ENCODE measurements at places on chromosomes 11 and 22.

GRCh38 chr22:50306753-50307749 lies at the start of gene PLXNB2:
TSS of gene PLXNB2 (minus strand) at chr22:50307646. CDS start at chr22:50290584, 17,062 bp downstream.
- DNase-seq: no peak

DNA sequence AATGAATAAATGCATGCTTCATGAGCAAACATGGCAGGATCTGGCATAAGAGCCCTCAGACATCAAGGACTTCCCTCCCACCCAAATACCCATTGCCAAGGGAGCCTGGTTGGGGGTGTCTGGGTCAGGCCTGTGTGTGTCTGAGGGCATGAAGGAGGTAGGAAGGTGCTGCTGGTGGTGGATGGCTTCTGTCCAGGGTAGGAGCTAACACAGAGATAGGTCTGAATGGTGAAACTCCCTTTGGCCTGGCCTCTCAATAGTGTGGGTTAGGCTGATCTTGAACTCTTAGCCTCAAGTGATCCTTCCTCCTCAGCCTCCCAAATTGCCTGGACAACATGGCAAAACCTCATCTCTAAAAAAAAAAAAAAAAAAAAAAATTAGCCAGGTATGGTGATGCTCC lies 2.8 kb downstream of the AMPD3 start:
- DNase-seq: no peak

GRCh38 chr11:41461057-41461681 lies 1.7 kb upstream of the LRRC4C start:
- no peak for DNase-seq

DNA sequence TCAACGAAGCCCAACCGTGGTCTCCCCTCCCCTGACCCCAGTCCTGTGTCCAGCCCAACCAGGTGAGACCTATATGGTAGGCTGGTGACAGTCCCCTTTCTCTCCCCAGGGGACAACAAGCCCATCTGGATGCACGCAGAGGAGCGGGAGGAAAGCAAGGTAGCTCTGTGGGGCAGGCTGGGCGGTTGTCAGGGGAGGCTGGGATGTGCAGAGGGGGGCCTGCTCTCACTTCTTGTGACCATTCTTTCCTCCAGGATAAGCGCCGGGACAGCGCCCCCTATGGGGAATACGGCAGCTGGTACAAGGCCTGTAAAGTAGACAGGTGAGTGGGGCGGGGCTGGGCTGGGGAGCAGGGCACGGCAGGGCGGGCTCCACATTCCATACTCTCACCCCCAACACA lies 3.5 kb upstream of the RAB1B start:
- DNase-seq: no peak

- DNase-seq: no peak
Measured at GRCh38 chr22:27223317-27224177, 566.2 kb downstream of the MIAT start.

- no peak for DNase-seq
Measured at GRCh38 chr11:45572354-45573123, 92.9 kb downstream of the CHST1 start.

DNA sequence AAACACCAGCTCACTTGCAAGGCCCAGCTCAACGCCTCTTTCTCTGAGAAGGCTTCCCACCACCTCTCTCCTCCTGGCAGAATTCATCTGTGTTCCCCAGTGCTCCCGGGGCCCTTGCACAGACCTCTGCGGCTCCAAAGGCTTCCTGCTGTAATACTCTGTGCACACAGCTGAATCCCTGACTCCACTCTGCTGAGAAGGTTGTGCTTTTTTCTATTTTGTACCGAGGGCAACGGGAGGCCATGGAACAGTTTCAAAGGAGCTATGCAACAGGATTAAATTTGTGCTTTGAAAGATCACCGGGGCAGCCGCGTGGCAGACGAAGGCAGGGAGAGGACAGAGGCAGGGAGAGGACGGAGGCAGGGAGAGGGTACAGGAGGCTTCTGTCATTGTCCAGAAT lies 49.2 kb upstream of the SYT7 start:
- no peak for DNase-seq

DNA sequence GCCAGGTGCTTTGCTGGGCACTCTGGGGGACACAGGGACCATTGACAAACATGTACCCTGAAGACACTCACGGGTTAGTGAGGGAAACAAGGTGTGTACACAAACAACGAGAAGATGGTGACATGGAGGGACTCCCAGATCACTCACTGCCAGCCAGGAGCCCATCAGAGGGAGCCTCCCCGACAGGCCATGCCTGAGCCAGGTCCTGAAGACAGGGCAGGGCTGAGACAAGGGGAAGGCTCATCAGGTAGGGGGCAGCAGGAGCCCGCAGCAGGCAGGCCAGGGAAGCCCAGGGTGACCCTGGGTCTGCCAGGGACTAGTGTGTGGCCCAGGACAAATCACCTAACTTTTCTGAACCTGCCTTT lies 127.9 kb downstream of the BUD13 start:
- DNase-seq: no peak

- DNase-seq: no peak
Measured at GRCh38 chr11:116881143-116881542, 43.7 kb upstream of the APOA1 start.

DNA sequence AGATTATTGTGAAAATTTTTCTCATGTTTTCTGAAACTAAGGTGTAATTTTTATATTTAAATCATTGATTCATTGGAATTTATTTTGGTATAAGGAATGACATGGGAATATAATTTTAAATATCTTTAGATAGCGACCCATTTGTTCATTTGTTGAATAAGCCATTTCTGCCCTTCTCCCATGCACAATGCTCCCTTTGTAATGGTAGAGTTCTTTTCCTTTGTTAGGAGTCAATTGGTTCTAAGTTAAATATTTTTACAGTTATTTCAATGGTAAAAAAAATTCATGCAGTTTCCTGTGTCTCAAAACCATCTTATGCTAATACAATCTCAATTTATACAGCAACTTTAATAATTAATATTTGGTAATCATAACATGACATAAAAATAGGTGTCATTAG lies 218.8 kb upstream of the C11orf87 start:
- no peak for DNase-seq

GRCh38 chr11:1682225-1682905 lies 14.6 kb upstream of the KRTAP5-6 start:
- DNase-seq: no peak

GRCh38 chr11:78299000-78299710 lies 110.4 kb downstream of the USP35 start:
- DNase-seq: no peak

DNA sequence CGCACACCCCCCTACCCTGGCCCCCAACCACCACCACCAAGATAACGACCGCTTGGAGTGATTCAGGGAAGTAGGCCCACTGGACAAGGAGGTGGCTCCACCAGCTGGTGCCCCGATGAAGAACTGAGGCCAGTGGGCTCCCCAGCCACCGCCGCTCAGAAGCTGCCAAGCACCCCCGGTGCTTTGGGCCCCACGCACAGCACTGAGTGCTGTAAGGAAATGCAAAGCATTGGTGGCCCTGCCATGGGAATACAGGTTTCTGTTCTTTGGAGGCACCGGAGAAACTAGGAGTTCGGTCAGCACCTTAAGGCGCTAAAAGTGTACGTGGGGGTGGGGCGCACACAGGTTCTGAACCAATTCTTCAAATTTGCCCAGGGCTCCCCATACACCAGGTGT lies 664 bp upstream of the PRSS23 start:
- no peak for DNase-seq

- DNase-seq: no peak
Measured at GRCh38 chr11:16088774-16089173, 267.6 kb downstream of the SOX6 start.

DNA sequence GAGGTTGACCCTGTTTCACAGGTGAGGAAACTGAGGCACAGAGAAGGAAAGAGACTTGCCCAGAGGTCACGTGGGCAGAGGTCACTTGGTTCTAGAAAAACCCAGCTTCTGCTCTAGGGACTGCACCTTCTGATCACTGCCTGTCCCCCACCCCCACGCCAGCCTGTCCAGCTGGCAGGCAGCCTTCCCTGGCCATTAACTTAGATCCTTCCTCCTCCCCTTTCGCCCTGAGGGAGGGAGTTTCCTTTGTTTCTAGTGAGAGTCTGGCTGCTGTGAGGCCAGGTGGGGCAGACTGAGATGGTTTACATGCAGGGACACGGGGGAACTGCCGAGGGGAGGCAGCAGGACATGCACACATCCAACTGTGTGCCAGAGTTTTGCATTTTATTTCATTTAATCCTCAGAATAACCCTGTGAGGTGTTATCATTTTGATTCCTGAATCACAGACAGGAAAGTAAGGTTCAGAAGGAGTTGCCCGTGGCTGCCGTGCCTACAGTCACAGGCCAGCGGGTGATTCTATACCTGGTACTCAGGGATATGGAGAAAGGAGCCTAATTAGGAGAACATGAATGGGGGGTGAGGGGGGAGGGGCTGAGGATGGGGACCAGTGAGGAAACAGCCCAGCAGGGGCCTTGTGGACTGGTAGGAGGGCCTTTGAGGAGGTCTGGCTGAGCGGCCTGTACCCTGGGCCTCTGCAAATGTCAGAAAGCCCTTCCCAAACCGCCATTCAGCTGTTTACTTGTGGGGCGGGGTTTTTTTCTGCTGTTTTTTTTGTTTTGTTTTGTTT lies 3.4 kb downstream of the FAM83F start:
- DNase-seq: no peak

- DNase-seq: no peak
Measured at GRCh38 chr22:44287121-44287693, 25.5 kb downstream of the SHISAL1 start.

- DNase-seq: no peak
Measured at GRCh38 chr11:1406571-1407485, 17.1 kb downstream of the BRSK2 start.

DNA sequence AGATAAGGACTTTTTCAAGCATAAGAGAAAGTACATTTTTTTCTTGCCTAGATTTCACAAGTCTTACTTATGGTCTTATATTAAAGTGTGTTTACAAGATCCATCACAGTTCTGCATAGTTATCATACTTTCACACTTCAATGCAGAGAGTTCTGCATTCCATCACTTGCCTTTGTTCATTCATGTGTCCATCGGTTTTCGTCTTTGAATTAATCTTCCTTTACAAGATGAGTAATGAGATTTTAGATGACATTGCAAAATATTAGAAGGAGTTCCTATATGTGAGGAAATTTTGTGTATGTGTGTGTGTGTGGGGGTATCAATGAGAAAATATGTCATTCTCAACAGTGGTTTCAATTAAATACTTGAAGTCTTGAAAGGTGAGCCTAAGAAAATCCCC lies 98.1 kb upstream of the GUCY1A2 start:
- DNase-seq: no peak

DNA sequence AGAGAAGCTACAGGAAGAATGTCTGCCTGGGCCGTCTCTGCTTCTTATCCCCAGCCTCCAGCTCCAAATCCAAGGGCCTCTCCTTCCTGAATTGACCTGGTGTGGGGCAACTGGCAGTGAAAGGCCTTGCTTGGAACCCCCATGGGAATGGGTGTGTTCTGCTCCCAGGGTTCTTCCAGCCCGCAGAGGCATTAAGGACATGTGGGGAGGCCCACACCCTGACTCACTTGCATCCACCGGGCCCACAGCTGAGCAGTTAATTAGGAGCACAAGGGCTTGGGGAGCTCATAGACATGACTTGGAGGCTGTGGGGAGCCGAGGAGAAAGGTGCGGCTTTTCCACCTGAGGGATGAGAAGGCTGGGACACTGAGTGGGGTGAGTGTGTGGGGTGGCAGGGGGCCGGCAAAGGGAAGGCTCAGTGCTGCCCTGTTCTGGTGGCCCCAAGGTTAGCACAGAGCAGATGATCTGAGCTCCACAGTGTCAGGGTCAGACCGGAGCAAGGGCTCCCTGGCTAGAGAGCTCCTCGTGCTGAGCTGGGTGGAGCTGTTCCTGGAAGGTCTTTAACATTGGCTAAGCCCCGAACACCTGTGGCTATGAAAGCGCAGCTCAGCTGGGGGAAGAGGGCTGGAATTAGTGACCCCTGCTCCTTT lies 64.5 kb upstream of the NECTIN1 start:
- no peak for DNase-seq

DNA sequence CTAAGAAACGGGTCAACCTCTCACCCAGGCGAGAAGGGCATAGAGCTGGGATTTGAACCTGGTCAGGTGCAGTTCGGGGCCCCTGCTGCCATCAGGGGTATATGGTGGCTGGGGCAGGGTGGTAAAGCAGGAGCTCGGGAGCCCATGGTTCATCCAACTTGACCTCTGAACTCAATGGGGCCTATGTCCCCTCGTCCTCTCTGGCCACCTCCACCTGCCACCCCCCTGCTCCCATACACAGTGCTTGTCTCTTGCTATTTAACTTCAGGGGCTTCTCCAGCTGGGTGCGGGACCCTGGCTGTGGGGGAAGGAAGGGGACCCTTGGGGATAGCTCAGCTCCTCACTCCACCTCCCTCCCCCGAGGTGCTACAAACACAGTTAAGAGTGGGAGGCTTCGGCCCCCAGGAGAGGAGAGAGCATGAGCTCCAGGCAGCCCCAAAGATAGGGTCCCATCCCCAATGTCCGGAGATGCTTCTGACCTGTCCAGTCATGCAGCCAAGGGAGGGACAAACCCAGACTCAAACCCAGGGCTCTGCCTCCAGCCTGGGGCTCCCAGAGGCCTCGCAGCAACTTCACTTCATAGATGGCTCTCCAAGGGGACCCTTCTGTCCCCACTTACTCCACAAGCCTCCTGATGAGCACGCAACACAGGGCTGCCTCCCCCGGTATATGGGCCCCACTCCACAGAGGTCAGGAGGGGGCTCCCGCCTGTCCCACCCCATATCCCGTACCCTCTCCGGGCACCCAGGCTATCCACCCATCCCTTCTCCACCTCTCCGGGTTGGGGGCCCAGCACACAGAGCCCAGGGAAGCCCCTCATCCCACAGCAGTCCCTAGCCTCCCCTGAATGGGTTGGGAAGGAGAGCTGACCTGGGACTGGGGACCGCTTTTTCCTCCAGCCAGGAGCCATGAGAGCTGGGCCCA lies 712 bp downstream of the IL2RB start:
- DNase-seq: no peak

DNA sequence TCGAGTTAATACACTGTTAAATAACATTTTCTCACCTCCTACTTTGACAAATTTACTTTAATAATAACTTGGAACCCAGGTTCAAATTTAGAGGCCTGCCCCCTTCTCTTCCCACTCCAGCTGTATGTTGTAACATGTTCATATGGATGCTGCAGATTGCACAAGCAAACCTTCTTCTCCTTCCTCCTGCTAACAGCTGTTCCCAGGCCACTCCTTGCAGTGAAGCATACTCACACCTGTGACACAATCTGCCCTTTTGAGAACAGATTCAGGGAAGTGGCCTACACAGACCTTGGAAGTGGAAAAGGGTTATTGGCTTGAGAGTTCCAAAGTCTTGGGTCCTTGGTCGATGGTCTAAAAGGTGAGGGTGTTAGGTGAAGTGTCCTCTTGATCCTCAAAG lies 131.9 kb downstream of the TEAD1 start:
- DNase-seq: no peak

- DNase-seq: no peak
Measured at GRCh38 chr11:36306888-36307287, 10.8 kb downstream of the PRR5L start.

GRCh38 chr11:18594999-18595749 lies 4.4 kb upstream of the MISFA start:
- no peak for DNase-seq
